GM12891 (cell line): ENCODE measurements at places on chromosomes 1 and 21.

GRCh38 chr21:39688010-39688409 is 57.0 kb upstream of the IGSF5 start:
- no peak for DNase-seq

GRCh38 chr1:109304226-109304920 is 2.4 kb downstream of the MYBPHL start:
- no peak for DNase-seq

GRCh38 chr1:25040122-25040685 is 110.1 kb upstream of the RUNX3 start:
- DNase-seq: no peak

GRCh38 chr1:44949286-44949685 is 37.1 kb downstream of the EIF2B3 start:
- DNase-seq: no peak

GRCh38 chr1:215018555-215018954 is 64.0 kb upstream of the KCNK2 start:
- no peak for DNase-seq

- DNase-seq: no peak
These were observed 34.7 kb upstream of the PDE9A start for GRCh38 chr21:42618707-42619102.

GRCh38 chr1:197356723-197357533 is 88.9 kb downstream of the CRB1 start:
- DNase-seq: peak; percentile 8

- no peak for DNase-seq
These were observed 7.1 kb downstream of the BECN2 start for GRCh38 chr1:241964550-241965282.

- DNase-seq: no peak
These were observed 10.9 kb downstream of the EXO5 start for GRCh38 chr1:40519517-40519916.
